ENCODE measurements at places on chromosomes 1 and 21.

DNA sequence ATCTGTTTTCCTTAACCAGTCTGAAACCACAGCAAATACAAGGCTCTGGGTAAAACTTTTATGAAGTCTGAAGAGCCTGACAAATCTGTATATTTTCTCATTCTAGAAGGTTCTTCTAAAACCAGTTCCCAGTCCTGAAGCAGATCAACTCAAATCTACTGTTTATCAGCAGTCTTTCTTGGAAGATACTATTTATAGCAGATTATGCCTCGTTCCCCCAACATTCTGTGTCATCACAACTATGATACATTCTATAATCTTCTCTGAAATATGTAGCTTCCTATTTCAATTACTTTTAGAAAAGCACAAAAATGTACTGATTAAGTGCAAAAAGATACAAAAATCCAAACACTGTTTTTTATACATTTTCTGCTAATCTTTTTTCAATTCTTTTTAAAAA, 67.5 kb downstream of the NIBAN1 start:
- DNase-seq, result no peak

GRCh38 chr1:52665006-52665941, 32.3 kb downstream of the SHISAL2A start:
- no peak for DNase-seq

DNA sequence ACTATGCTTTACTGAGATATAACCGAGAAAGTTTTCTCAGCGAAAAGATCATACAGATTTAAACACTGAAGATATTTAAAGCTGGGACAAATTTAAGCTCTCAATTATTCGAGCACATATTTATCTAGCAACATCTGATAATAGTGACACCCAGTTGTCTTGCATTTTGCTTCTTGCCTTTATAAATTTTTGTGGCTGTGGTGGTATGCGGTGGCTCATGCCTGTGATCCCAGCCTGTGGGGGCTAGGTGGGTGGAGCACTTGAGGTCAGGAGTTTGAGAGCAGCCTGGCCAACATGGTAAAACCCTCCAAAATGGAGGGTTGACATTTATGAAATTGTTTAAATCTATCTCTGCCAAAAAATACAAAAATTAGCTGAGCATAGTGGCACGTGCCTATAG, 312.2 kb downstream of the SPATA17 start:
- no peak for DNase-seq

GRCh38 chr1:27176323-27176722, 21.4 kb upstream of the SLC9A1 start:
- no peak for DNase-seq

- DNase-seq, result no peak
These were observed 29.7 kb downstream of the NPHP4 start for GRCh38 chr1:5962265-5963105.

DNA sequence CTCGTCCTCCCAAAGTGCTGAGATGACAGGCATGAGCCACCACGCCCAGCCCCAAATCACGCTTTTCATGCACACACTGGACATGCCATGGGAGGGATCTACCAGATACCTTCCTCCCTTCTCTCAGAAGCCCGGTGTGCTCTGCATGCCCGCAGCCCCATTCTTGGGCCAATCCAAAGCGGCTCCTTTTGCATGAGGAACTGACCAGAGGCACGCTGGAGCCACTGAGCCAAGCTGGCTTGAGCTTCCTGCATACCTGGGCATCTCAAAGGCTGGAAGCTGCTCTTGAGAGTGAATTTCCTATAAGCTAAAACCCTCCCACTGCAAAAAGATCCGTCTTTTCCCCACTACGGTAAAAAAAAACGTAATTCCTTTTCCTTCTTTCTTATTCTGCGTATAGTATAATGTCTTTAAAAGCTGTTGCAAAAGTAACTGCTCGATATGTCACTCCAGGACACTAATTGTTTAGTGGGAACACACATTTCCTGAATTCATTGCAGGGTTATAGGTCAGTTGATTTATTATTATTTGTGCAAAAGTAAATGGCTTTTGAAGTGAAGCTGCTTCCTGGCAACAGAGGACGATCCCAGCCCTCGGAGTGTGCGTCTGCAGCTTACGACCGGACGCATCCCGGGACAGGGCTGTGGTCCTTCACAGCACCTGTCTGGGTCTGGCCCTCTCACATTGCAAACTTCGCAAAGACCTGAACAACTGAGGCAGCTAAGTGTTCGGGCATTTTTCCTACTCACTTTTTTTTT, 61.8 kb upstream of the ETS2 start:
- no peak for DNase-seq

DNA sequence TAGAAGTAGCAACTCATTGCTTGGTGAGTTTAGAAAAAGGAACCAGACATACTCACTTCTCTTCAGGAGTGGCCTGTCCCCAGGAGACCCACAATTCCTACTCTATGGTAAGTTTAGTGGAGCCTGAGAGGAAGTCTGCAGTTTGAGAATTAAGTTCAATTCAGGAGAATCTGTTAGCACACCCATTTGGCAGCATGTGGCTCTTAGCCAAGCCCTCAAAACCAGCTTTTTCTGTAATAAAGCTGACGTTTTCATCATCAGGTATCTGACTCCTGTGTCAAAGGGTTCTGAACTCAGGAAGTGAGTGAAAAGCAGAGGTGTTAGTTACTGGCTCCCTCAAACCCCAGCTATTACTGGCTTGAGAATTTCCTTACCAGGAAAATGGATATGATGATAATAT, 20.4 kb upstream of the RGS16 start:
- no peak for DNase-seq

- DNase-seq, result no peak
These were observed 3.4 kb downstream of the TMEM240 start for GRCh38 chr1:1536938-1537546.

DNA sequence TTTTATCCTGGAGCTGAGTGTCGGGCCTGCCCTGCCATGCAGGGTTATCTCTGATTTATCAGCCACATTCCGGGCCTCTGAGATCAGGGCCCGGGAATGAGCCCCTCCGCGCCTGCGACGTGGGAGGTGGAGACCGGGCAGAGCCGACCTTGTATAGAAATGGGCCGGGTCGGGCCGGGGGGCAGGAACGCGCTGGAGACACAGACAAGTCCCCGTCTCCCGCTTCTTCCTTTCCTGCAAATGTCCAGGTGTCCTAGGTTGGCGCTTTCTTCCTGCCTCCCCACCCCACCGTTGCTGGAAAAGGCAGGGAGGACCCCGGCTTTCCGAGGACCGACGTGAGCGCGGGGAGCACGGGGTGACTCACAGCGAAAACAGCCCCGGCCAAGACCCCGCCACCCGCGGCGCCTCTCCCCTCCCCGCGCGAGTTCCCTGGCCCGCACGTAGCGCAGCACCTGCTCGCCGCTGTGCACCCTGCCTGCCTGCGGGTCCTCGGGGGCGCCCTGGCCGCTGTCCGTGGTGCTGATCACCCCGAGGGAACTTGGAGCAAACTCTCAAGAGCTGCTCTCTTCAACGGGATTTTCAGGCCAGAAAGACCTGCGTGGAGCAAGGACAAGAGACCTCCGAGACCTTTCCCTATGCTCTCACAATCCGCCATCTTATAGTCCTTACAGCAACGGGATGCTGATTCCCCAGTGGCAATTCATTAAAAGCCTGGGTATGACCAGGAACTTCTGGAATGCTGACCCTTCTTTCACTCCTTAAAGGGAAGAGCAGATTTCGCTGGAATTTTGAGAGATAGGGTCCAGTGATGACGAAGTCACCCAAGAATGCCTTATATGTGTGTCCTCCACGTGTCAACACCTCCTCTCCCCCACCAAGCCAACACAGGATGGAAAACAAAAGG, 475 bp upstream of the NPPB start:
- DNase-seq, result peak; percentile 33

DNA sequence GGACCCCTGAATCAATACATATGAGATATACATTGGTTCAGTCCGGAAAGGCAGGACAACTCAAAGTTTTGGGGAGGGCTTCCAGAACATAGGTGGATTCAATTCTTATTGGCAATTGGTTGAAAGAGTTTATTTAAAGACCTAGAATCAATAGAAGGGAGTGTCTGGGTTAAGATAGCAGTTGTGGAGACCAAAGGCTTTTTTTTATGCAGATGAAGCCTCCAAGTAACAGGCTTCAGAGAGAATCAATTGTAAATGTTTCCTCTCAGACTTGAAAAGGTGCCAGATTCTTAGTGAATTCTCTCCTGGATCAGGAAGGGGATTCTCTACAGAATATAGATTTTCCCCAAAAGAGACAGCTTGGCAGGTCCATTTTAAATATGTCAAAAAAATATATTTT, 27.0 kb upstream of the CD5L start:
- DNase-seq, result no peak

- DNase-seq, result no peak
These were observed 262.3 kb upstream of the BRINP3 start for GRCh38 chr1:190739926-190740325.

DNA sequence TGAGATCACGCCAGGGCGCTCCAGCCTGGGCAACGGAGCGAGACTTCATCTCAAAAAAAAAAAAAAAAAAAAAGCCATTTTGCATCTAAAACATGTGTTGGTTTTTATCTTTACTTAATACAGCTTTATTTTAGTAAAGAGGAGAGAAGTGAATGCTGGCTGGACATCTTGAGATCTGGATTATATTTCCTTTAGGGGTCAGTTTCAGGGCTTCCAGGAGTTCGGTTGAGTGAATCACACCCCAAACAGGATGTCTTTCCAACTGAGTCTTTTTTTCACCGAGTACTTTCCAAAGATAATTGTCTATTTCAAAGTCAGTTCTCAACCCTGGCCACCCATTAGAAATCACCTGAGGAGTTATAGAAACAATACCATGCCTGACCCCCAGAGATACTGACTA, 16.6 kb upstream of the IPP start:
- no peak for DNase-seq

DNA sequence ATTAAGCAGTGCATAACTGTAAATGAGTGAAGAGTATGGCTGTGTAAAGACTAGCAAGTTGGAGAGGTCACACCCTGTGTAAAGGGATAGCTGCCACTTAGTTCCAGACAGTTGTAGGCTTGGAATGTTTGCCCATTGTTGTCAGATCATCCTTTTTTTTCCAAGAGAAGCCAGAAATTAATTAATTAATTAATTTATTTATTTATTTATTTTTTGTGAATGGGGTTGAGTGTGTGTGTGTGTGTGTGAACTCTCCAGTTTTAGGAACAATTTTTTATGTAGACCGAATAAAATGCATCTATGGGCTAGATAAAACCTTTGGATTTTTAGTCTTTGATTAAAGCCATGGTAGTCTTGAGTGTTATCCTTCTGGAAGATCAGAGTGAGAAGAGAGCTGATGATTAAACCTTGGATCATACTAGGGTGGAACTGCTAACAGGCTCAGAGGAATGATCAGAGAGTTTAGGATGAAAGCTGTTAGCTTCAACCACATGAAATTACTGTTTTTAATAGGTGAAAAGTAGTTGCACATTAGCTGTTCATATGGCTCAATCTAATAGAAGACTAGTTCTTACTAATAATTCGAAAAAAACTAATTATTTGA, 58.4 kb downstream of the OSBPL9 start:
- DNase-seq, result no peak

DNA sequence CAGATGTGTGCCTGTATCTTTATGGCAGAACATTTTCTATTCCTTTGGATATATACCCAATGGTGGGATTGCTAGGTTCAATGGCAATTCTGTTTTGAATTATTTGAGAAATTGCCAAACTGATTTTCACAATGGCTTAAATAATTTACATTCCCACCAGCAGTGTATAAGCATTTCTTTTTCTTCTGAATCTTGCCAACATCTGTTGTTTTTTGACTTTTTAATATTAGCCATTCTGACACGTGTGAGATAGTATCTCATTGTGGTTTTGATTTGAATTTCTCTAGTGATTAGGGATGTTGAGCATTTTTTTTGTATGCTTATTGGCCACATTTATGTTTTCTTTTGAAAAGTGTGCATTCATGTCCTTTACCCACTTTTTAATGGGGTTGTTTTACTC, 864.3 kb upstream of the ADAMTS5 start:
- DNase-seq, result no peak

- no peak for DNase-seq
These were observed 178.4 kb downstream of the PSMG1 start for GRCh38 chr21:39004634-39005501.

GRCh38 chr1:23664837-23665795, 26.5 kb upstream of the RPL11 start:
- DNase-seq, result no peak

DNA sequence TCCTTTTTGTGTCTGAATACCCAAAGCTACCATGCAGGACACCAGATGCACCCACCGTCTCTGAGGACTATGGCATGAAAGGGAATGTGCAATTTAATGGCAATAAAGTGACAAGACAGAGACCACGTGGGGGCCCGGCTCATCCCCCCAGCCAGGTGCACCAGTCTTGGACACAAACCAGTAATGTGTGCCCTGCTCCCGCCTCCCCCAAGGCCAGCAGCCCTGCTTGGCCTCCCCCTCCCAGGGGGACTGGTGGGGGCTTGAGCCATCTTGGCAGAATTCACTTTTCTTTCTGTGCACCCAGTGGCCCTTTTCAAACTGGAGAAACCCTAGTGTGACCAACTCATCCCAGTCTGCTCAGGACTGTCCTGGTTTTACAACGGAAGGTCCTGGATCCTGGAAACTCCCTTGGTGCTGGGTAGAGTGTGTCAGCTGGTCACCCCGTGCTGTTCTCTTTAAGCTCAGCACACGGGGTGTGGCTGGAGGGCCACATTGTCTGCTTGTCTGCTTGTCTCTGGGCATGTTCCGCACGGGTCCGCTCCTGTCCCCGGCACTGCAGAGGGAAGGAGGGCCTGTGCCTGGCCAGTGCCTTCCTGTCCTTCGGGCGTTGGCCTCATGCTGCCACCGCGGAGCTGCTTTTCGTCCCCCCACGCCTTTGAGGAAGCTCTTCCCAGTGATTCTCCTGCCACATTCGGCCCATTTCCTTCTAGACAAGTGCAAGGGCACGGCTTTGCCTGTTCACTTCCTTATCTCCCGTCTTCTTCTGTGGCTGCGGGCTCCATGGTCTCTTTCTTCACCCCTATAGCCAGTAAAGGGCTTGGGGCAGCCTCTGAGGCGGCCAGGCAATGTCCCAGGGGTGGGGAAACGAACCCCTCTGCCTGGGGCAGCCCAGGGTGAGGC, 45.8 kb upstream of the TTC34 start:
- DNase-seq, result no peak

- no peak for DNase-seq
These were observed 3.5 kb downstream of the SLC66A1 start for GRCh38 chr1:19315378-19316198.

DNA sequence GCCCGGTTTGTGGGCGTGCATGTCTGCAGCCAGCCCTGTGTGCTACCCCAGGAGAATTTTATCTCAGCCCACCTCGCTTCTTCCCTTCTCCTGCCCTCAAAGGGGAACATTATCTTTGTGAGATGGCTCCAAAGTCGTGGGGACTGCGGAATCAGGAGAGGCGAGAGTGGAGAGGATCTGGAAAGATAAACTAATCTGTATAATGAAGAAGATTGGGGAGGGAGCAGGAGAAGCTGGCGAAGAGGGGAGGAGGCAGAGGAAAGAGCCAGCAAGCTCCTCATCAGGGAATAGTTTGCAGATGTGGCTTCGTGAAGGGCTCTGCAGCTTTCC, 310.3 kb downstream of the MATN1 start:
- no peak for DNase-seq

DNA sequence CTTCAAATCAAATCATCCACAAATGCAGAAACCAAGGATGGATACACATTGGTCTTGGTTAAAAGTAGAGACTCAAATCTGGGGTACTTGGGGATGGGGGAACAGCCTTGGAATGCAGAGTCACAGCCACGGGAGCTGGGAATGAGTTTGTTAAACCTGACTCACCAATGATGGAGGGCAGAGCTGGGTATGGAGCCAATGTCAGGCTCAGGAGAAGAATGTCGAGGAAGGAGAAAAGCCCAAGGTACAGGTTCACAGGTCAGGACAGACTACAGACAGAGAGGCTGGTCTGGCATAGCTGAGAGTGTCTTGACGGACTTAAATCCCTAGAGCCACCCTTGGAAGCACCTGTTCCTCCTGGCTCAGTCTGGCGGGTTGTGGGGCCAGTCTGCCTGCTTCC, 237.6 kb downstream of the NTNG1 start:
- no peak for DNase-seq
